ENCODE measurements at places on chromosomes 4 and X.

GRCh38 chr4:112057470-112057869 lies 87.8 kb upstream of the FAM241A start:
- no peak for DNase-seq

DNA sequence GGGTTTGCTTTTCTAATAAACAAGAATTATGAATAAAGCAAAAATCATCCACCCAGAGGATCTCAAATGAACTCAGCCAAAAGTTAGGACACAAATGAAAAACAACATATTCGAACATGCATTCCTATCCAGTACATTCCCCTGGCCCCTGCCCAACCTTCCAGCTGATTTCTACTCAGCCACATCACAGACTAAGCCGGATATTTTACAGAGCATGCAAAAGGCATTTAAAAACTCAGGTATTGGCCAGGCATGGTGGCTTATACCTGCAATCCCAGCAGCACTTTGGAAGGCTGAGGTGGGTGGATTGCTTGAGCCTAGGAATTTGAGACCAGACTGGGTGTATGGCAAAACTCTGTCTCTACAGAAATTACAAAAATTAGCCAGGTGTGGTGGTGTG lies 54.6 kb downstream of the RELL1 start:
- no peak for DNase-seq

GRCh38 chrX:136920001-136920400 lies 39.5 kb upstream of the RBMX start:
- DNase-seq, result no peak

DNA sequence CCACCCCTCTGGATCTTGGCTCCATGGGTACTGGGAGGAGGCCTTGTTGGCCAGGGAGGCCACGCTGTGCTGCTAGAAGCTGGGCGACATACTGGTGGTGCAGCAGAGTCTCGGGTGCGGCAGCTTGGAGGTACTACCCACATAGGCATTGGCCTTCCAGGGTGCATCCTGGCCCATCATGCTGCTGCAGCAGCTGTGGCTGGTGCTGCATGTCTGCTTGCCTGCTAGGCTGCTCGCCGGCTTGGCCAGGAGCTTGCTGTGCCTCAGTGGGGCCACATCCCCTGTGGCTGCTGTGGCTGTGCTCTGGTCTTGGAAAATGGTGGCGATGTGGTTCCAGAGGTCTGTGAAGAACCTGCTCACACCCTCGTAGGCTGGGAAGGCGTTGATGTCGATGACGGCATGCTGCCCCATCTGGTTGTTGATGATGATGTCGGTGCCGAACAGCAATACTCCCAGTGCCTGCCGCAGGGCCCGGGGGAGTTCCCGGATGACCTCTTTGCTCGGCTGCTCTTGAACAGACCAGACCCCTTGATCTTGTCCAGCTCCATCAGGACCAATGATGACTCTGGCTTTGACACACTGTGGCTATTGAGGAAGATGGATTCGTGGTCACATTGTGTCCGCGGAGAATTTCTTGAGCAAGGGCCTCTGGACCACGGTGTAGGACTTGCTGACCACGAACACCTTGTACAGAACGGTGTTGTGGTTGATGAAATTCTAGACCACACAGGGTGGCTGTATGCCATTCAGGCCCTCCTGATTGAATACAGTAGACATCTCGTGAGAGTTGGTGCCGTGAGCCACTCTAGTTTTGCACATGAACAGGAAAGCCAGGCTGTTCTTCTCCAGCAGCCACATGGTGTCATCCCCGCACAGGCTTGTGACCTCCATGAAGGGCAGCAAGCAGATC lies 11.8 kb downstream of the RBM10 start:
- DNase-seq, result no peak

DNA sequence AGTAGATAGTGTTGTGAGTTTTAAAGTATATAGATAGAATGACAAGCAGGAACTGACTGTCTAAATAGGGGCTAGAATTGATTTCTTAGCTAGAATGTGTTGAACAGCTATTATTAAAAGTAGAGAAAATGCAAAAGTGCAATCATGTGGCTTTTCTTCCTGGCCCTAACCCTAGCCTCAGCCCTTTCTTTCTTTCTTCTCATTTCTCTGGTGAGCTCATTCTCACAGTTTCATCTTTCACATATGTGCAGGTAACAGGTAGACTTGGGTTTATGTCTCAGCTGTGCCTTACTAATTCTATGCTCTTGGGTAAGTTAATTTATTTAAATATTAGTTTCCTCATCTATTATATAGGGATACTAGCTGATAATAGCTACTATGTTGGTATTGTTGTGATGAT lies 24.9 kb downstream of the FGF2 start:
- DNase-seq, result no peak

DNA sequence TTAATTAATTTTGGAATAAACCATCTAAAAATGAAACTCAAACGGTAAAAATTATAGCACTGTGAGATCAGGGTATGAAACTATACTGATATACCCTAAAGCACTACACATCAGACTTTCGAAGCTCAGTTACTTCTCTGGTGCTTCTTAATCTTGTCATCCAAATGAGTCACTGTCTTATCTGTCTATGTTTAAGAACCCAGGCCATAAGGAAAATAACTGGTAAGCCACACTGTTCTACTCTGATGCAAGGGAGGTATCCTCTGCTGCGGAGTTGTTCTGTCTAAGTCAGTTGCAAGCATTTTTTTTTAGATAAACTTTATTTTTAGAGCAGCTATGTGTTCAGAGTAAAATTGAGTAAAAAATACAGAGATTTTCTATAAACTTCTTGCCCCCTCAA lies 830.8 kb upstream of the POU3F4 start:
- DNase-seq, result no peak

DNA sequence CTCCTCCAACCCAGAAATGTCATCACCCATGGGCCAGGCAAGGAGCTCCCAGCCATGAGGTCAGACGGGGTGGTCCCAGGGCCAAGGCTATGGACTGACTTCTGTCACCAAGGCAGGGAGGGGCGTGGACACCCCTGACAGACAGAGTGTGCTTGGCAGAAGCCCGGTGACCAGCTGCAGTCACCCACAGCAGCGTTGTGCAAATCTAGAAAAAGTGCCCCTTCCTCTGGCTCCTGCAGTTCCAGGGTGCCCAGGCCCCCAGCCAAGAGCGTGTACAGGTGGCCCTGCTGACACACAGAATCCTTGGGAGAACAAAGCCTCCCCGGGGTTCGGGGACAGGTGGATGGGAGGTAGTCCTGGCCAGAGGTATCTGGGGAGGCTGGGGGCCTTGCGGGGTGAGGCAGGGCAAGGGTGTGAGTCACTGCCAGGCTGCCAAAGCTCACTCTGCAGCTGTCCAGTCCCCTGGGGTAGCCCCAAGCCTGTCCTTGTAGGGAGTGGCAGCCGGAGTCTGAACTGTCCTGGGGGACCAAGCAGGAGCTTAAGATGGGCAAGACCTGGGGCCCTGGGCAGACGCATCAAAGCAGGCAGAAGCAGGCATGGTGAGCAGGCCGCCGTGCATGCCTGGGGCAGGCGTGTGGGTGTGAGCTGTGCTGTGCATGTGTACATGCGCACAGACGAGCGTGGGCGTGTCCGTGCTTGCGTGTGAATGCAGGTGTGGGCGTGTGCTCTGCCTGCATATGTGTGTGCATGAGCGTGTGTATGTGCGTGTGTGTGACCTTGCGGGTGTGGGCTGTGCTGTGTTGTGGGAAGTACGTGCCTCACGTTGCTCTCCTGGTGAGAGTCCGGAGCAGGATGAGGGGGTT lies 3.3 kb downstream of the MYL5 start:
- DNase-seq, result no peak

Data from stimulated activated CD4-positive, alpha-beta T cell treated with anti-CD3 and anti-CD28 coated beads, Interleukin-12 subunit alpha, Interleukin-12 subunit beta, amount 100 ng/mL, for 4 hours (primary cell).